NCI-H69 (cell line): ENCODE measurements at places on chromosomes 5 and 9.

- peak; percentile 31 for DNase-seq
Observed at GRCh38 chr5:132662925-132663770, 5.2 kb downstream of the IL13 start.

- DNase-seq = no peak
Observed at GRCh38 chr5:142295960-142296860, 28.6 kb downstream of the SPRY4 start.

GRCh38 chr9:108053555-108054061 lies 564.0 kb upstream of the KLF4 start:
- DNase-seq = peak; percentile 70

- no peak for DNase-seq
Observed at GRCh38 chr9:135907006-135907430, 328 bp downstream of the CAMSAP1 start.

DNA sequence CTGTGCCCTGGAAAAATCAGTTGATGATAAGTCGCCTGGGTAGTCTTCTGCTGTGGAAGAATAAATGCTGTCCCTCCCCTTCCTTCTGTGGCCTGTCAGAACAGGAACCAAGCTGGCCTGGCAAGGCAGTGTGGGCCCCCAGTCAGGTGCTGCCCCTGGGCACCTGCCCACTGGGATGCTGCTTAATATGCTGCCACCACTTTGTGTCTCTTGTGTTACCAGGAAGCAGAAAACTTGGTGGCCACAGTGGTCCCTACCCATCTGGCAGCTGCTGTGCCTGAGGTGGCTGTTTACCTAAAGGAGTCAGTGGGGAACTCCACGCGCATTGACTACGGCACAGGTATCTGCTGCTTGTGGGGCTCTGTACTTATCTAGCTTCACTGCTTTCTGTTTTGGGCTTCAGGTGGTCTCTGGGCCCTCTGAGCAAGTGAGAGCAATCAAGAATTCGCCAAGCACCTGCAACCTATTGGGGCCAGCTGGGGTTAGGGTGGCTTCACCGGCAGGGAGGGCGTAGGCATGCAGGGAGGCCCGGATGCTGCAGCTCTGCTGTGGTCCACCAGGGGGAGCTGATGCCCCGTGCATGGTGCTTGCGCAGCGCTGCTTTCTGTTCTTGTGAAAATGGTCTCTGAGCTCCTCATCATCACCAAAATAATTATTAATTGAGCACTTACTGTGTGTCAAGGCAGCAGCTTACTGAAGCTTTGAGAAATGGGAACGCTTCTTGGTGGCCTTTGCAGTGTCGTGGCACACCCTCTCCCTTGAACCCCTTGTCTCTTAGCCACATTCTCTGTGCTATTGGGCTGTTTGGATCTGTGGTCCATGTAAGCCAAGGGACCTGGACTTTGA lies 20.3 kb downstream of the PTPA start:
- DNase-seq = peak; percentile 69

GRCh38 chr9:35861161-35861897 lies 8.9 kb downstream of the OR13J1 start:
- DNase-seq = no peak

DNA sequence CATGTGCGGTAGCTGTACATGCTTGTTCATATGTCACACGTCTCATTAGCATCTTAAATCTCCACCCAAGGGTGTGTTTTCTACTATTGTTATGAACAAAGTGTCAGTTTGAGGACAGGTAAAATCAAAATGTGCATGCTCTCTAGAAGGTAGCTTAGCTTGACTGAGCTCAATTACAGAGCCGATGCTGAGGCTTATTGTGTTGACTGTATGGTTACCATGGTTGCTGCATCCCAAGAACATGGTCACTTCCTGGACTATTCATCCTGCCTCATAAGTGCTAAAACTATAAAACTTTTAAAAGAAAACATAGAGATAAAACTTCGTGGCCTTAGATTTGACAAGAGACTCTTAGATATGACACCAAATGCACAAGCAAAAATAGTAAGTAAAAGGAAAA lies 426.1 kb upstream of the CTNND2 start:
- DNase-seq = no peak

GRCh38 chr5:100004969-100005368 lies 530.2 kb upstream of the FAM174A start:
- DNase-seq = no peak

GRCh38 chr9:76835571-76836283 lies 70.2 kb downstream of the PRUNE2 start:
- no peak for DNase-seq

GRCh38 chr5:77139001-77139400 lies 51.9 kb upstream of the ZBED3 start:
- peak; percentile 100 for DNase-seq

GRCh38 chr9:35749515-35750255 lies 598 bp downstream of the RGP1 start:
- peak; percentile 49 for DNase-seq

DNA sequence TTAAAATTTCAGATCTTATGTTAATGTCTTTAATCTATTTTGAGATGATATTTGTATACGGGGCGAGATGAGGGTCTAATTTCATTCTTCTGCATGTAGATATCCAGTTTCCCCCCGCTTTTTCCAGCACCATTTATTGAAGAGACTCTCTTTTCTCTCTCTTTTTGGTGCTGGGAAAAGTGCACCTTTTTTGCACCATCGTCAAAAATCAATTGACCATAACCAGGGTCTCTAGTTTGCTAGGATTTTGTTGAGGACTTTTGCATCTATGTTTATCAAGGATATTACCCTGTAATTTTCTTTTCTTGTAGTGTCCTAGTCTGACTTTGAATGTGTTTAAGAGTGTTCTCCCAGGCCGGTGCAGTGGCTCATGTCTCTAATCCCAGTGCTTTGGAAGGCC lies 93.3 kb downstream of the STX17 start:
- no peak for DNase-seq

- peak; percentile 31 for DNase-seq
Observed at GRCh38 chr5:172412724-172413286, 41.5 kb downstream of the SH3PXD2B start.

GRCh38 chr5:156326718-156327259 lies at the start of gene SGCD:
Gene SGCD (plus strand): TSS chr5:156327164.
- DNase-seq = peak; percentile 84

DNA sequence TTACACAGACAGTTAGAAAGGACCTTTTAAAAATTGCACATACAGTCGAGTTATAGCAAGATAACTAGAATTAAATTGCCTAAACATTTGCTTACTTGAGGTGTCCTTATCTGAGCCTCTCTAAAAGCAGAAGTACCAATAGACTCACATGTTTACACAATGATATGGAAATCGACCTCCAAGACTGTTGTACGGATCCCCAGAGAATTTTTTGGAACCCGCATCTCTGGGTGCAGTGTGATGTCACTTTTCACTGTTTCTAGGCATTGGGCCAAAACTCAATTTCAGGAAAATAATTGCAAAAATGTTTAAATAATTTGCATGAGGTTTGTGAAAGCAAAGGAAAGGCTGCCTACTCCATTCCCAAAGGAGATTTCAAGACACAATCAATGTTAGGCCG lies 63.1 kb upstream of the ATG10 start:
- no peak for DNase-seq

DNA sequence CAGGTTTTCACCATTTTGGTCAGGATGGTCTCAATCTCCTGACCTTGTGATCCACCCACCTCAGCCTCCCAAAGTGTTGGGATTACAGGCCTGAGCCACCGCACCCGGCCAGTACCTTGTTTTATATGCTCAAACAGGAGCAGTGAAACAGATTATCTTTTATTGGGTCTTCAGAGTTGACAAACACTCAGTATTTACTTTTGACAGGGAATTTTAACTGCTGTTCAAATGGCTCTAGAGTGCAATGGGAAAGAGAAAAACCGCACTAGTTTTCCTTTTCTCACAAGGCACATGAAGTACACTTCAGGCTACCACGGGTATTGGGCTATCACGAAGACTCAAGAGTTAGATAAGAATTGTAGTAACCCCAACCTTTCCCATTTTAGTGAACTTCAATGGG lies 471.9 kb upstream of the DAB2 start:
- DNase-seq = no peak

DNA sequence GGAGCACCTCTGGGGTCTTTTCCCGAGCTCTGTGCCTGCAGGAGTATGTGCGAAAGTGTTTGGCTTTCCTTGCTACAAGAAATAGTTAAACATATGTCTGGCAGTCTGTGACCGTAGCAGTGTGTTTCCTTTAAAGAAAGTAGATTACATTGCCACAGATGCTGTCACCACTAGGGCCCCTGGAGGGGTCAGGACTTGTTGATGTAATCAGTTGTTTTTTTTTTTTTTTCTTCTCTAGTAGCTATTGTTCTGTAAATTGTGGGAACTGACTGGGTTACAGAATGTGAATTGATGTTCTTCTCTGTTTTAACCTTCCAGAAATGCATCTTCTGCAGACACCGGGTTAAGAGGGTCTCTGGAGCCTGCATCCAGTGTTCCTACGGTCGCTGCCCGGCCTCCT lies 345.6 kb downstream of the KDM4C start:
- DNase-seq = no peak

- peak; percentile 70 for DNase-seq
Observed at GRCh38 chr5:113336975-113337374, 97.8 kb downstream of the TSSK1B start.

DNA sequence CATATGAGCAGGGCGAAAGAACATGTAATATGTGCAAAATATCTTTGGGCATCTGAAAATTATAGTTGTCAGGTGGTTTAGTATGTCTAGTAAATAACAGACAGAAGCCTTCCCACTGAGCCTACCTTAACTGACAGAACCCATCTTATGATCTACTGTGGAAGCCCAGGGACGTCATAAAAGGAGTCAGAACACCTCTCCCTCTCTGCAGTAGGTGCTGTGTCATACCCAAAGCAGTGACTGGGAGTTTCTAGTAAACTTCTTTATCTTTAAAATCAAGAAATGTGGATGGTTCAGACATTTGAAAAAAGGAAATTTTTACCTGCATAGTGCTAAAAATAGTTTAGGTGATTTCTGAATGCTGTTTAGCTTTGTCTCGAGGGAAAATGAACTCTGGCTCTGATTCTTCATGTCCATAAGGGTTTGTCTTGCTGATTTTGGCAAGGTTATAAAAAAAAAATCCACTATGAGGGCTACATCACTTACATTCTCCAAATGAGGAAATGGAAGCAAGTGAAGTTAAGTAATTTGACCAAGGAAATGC lies 104.0 kb downstream of the NUDT12 start:
- no peak for DNase-seq

DNA sequence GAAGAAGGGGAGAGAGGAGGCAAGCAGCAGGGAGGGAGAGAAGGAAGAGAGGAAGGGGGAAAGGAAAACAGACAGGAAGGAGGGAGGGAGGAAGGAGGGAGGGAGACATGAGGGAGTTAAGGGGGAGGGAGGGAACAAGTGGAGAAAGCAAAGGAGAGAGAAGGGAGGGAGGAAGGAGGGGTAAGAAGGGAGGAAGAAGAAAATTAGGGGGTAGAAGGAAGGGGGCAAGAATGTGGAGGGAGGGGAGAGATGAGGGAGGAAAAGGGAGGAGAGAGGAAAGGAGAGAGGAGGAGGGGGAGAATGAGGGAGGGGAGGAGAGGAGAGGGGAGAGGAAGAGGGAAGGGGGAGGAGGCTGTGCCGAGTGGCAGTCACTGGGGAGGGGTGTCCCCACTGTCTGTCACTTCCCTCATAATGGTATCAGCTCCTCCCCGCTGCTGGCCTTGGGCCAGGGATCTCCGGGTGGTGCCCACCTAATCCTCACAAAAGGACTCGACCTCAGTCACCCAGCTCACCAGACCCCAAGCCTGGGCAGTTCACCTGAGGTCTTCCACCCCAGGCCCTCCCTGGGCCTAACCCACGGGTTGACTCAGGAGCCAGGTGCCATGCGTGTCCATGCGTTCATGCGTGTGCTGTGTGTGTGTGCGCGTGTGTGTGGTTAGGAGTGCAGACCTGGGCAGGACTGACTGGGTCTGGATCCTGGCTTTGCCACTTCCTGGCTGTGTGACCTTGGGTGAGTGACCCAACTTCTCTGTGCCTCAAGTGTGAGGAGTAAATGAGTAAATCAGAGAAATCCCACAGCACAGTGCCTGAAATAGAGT lies 18.1 kb downstream of the C9orf50 start:
- DNase-seq = peak; percentile 72

DNA sequence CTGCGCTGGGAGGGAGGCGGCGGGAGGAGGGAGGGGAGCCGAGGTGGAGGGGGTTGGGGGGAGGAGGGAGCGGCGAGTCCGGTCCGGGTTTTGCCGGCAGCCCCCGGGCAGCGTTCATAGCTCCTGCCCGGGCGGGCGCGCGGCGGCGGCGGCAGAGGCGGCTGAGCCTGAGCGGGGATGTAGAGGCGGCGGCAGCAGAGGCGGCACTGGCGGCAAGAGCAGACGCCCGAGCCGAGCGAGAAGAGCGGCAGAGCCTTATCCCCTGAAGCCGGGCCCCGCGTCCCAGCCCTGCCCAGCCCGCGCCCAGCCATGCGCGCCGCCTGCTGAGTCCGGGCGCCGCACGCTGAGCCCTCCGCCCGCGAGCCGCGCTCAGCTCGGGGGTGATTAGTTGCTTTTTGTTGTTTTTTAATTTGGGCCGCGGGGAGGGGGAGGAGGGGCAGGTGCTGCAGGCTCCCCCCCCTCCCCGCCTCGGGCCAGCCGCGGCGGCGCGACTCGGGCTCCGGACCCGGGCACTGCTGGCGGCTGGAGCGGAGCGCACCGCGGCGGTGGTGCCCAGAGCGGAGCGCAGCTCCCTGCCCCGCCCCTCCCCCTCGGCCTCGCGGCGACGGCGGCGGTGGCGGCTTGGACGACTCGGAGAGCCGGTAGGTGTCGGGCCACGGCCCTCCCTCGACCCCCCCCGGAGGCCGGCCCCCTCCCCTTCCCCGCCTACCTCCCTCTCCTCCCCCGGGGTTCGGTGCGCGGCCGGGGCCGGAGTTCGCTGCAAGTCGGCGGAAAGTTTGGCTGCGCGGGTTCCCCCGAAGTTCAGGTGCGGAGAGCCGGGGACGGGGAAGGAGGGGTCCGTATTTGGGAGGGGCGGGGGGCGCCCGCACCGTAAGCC lies at the start of gene CXXC5:
Gene CXXC5 (plus strand): TSS at position 145 of the 877 bp plus-strand sequence. CDS start 32,175 bp downstream, outside the sequence.
- DNase-seq = peak; percentile 95

DNA sequence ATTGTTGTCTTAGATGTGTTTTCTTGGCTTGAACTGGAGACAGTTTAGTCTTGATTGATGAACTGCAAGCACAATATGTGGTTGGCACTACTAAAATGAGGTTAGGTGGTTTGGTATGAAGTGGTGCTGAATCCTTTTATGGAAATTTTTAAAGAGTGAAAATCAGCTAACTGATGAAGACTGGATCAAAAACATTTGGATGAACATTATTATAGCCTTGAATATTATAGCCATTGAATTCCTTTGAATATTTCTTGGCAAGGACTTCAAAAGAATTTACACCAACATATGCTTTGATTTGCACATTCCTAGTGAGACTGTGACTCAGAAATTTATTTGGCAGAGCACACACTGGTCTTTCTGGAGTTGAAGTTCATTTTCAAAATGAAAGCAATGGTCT lies 318.3 kb downstream of the CHSY3 start:
- no peak for DNase-seq

- DNase-seq = peak; percentile 24
Observed at GRCh38 chr5:133285583-133286021, 233.8 kb downstream of the HSPA4 start.

- DNase-seq = no peak
Observed at GRCh38 chr5:61286446-61287132, 45.5 kb upstream of the ZSWIM6 start.

- no peak for DNase-seq
Observed at GRCh38 chr5:16144416-16144815, 35.2 kb downstream of the MARCHF11 start.

GRCh38 chr9:115922444-115922843 lies 231.1 kb upstream of the PAPPA start:
- DNase-seq = no peak
